ENCODE measurements at places on chromosomes 12 and 14.

DNA sequence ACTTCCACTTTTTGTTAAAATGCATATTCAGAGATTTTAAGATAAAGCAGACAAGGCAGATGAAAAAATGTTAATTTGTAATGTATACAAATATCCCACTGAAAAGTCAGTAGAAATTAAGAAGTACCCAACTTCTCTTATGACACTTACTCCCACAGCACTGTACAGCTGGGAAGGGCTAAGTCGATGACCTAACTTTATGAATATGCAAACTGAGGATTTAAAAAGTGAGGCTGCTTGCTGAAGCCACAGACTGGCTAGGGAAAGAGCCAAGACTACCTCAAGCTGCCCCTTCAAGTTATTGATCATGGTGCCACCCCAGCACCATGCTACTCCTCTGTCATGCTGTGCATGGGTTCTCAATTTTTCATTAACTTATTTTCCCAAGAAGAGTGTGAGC, 17.0 kb downstream of the PPM1H start:
- DNase-seq, result no peak

GRCh38 chr14:74134484-74134883, 49.7 kb downstream of the LIN52 start:
- no peak for DNase-seq

- DNase-seq, result no peak
These were observed 753 bp downstream of the CSRNP2 start for GRCh38 chr12:51082561-51083125.

DNA sequence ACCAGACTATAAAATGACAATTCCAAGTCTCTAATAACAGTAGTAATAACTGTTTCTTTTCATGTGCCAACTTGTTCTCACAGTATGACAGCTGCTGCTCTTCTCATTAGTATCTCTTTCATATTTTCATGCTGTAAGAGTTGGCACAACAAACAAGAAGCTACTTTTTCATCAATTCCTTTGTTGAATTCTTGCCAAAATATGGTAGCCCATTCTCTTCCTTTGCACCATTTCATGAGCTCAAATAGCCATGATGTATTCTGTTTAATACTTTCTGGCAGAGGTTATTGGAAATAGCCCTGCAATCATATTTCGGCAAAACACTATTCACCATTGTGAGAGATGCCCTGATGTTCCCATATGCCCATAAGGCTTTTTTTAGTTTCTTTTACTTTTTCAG, 1100.7 kb downstream of the TRHDE start:
- DNase-seq, result no peak

- peak; percentile 36 for DNase-seq
These were observed 265.6 kb downstream of the AACS start for GRCh38 chr12:125330645-125331341.

DNA sequence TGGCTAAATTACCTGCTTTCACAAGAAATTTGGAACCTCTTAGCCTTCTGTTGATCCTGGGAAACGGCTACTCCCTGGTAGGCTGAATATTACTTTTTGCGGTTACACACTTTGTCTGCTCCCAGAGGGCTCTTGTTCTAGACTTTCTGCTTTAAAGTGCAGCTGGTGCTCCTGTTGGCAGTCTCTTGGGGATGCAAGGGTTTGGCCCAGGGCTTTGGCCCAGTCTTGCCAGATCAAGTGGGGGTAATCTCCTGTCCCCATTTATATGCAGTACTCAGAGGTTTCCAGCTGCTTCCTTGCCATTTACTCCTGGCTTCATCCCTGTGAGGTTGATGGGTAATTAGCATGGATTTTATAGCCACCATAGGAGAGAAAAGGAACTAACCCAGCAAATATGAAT, 558.2 kb upstream of the MIS18BP1 start:
- DNase-seq, result no peak

GRCh38 chr12:118059341-118060191, 1.4 kb downstream of the WSB2 start:
- DNase-seq, result no peak

- DNase-seq, result no peak
These were observed 43.0 kb upstream of the GNPNAT1 start for GRCh38 chr14:52834440-52834842.

- DNase-seq, result no peak
These were observed 8.1 kb upstream of the STX2 start for GRCh38 chr12:130847112-130847511.

GRCh38 chr12:45879363-45879895, 110.9 kb downstream of the SCAF11 start:
- DNase-seq, result no peak

GRCh38 chr14:73851000-73851399, 631 bp upstream of the PTGR2 start:
- DNase-seq, result no peak

GRCh38 chr14:30848449-30849240, 25.7 kb upstream of the COCH start:
- no peak for DNase-seq

DNA sequence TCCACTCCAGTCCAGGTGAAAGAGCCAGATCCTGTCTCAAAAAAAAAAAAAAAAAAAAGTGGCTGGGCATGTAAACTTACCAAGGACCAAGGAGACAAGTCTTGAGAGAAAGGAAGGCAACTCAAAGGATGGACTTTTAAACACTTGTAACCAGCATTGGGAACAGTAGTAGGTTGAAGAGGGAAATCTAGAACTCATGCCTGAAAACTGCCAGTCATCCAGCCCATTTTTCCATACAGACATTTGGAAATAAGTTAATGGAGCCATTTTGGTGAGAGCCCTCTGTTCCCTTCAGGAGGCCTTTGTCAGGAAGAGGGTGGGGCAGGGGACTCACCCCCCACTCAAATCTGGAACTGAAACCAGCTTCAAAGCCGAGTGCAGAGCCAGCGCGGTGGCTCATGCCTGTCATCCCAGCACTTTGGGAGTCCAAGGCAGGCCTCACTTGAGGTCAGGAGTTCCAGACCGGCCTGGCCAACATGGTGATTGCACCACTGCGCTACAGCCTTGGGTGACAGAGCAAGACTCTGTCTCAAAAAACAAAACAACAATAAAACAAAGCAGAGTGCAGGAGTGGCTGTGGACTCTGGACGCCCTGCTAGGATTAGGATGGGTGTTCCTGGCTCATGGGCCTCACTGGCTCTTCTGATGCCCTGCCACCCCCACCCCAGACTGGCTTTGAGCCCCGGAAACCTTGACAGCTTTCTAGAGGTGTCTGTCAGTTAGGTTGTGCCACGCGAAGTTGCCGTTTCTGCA, 1.6 kb upstream of the MLXIP start:
- no peak for DNase-seq

GRCh38 chr12:66549050-66549389, 129.9 kb downstream of the GRIP1 start:
- no peak for DNase-seq

GRCh38 chr14:64733899-64734298, 29.7 kb downstream of the PLEKHG3 start:
- DNase-seq, result no peak

DNA sequence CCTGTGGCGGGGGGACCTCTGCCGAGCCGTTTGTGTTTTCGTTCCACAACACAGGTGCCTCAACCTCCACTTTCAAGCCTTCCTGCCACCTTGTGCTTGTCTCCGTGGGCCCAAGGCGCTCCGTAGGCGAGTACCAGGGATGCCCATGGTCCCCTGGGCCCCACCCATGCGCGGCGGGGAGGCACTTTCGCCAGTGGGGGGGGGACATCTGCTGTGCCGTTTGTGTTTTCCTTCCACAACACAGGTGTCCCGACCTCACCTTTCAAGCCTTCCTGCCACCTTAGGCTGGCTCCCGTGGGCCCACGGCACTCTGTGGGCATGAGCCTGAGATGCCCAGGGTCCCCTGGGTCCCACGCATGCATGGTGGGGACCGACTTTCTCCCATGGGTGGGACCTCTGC, 335.9 kb downstream of the ALG10 start:
- DNase-seq, result no peak

- DNase-seq, result no peak
These were observed 16.6 kb upstream of the CLEC2A start for GRCh38 chr12:9948606-9949296.

DNA sequence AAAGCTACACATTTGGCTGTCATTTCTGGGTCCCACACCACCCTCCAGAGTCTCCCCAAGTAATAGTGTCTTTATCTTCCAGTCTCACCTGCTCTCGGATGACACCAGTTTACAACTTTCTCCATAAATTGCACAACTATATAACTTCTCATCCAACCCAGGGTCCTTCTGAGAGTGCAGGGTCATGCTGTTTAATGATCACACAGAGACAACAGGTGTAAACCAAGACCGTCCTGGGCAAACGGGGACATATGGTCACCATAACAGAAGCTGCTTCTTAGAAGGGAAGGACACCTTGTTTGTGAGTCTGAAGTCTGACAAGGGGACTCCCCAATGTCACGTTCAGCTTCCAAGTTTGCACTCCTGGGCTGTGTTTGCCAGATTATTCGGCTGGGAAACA, 74.3 kb downstream of the MAP1LC3B2 start:
- DNase-seq, result no peak

GRCh38 chr12:106280106-106280505, 22.4 kb upstream of the TCP11L2 start:
- no peak for DNase-seq

- DNase-seq, result no peak
These were observed 22.0 kb downstream of the LRTM2 start for GRCh38 chr12:1842183-1842904.

GRCh38 chr14:35416108-35416750, 11.7 kb upstream of the NFKBIA start:
- peak; percentile 67 for DNase-seq
